T1000 (cell line): ENCODE measurements at places on chromosomes 4 and X.

- DNase-seq = no peak
Observed at GRCh38 chr4:2767705-2768074, 11.6 kb upstream of the TNIP2 start.

GRCh38 chr4:138405466-138405891 is 163.3 kb upstream of the SLC7A11 start:
- DNase-seq = no peak

DNA sequence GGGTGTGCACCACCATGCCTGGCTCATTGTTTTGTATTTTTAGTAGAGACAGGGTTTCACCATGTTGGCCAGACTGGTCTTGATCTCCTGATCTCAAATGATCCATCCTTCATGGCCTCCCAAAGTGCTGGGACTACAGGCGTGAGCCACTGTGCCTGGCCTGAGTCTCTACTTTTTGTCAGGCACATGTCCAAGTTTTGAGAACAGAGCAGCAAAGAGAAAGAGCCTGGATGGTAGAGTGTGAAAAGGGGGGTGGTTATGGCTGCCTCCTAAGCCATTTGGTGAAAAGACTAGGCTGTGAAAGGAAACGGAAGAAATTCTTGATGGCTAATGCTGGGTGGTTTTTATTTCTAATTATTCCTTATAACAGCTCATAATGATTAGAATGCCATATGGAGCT is 63.4 kb downstream of the GAB1 start:
- DNase-seq = no peak

GRCh38 chrX:17442898-17443297 is 67.9 kb downstream of the NHS start:
- DNase-seq = no peak

GRCh38 chrX:150575419-150575814 is 7.0 kb downstream of the MTM1 start:
- peak; percentile 0 for DNase-seq

DNA sequence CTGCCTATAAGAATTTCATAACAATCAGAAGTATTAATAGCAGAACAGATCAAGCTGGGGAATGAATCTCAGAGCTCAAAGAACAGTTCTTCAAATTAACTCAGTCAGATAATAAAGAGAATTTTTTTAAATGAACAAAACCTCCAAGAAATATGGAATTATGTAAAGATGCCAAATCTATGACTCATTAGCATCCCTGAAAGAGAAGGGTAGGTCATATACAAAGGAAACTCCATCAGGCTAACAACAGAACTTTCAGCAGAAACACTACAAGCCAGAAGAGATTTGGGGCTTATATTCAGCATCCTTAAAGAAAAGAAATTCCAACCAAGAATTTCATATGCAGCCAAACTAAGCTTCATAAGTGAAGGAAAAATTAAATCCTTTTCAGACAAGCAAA is 28.6 kb downstream of the CBR4 start:
- DNase-seq = no peak

GRCh38 chr4:40840985-40841571 is 91.3 kb downstream of the NSUN7 start:
- peak; percentile 24 for DNase-seq

DNA sequence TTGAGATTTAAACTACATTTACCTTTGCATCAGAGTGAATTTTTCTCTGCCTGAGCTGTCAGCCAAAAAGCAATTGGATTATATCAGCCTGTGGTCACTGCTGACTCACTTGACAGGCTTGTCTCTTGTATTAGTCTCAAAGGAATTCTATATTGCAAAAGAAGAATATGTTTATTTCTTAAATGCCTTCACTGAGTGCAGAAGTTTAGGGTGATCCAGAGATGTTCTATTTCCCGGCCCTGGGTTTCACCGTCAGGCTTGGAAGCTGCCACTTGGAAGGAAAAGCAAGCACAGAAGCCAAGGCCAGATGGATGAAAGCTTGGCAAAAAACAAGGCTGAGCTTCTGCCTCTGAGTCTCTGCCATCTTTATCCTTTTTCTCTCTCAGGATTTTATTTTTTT is 80.9 kb downstream of the FAM114A1 start:
- DNase-seq = peak; percentile 58

DNA sequence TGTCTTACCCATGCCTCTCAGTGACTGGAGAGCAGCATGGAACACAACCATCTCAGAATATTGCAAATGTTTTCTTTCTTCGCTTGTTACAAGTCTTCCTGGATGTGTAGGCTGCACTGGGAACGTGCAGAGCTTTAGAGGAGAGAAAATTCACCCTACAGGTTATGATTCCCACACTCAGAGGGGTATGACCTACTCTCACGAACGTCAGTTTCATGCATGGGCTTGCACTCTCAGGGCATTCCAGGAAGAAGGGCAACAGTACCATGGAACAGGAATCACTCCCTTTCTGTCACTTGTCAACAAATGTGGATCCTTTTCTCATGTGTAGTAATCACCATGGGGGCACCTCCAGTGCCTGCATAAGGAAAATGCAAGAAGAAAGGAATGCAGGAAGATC is 75.8 kb downstream of the NBDY start:
- no peak for DNase-seq

DNA sequence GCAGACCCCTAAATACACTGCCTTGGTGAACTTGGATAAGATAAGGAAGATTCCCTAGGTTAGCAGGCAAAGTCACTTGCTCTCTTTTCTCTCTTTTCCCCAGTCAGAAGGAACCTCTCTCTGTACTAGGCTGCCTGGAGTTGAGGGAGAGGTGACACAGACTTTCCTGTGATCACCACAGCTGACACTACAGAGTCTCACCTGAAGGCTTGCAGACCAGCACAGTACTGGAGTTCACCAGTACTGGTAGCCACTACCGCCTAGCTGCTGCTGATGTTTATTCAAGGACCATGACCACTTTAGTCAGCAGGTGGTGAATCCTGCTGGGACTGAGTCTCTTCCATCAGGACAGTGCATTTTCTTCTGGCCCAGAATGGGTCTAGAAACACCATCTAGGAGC is 63.3 kb downstream of the PTPN13 start:
- no peak for DNase-seq
